Kidney (tissue), 22 donors: ENCODE measurements at places on chromosomes 2 and 18. TPM values are rescaled to one million over a fixed set of nuclear protein-coding genes. Genes with fewer than 3 reads are reported as not detected.

Gene KIF1A
- polyA plus RNA-seq, result 0.58 TPM

Gene ACMSD
- polyA plus RNA-seq, result 152 TPM

Gene DSG2
- polyA plus RNA-seq, result 20.5 TPM

Gene VIT
- 0.15 TPM for polyA plus RNA-seq

Gene OXER1
- 5.4 TPM for polyA plus RNA-seq

Gene LRRC30
- polyA plus RNA-seq, result not detected

DNA sequence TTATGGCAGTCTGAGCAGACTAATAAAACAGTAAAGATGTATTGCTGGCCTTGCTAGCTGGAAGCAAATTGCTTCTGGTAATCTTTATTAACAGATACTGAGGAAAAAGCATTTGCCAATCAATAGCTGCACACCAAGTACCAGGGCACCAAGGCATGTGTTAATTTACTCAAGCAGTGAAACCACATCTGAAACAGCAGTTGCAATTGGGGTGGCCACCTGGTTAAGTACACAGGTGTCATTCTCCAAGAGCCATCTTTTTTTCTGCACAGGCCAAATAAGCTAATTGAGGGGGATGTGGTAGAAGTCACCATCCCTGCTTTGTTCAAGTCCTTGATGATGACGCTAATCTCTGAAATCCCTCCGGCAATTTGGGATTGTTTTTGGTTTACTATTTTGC is 8.6 kb upstream of the SEH1L start:
- no peak for DNase-seq

- DNase-seq, result no peak
These were observed 93.1 kb downstream of the TNFRSF11A start for GRCh38 chr18:62418258-62418657.

DNA sequence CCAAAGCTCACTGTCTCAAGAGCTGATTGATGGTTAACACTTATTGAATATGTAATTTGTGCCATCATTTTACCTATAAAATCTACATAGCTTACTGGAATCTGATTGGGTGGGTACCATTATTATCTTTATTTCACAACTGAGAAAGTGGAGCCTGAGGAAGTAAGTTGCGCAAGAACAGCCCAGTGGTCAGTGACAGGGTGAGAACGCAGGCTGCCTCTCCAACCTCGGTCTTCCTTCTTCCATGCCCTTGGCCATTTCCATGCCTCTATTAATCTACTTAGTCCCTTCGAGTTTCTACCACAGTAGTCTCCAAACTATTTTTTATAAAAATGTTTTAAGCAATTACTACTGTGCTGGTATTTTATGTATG is 390.9 kb upstream of the VWC2L start:
- no peak for DNase-seq

DNA sequence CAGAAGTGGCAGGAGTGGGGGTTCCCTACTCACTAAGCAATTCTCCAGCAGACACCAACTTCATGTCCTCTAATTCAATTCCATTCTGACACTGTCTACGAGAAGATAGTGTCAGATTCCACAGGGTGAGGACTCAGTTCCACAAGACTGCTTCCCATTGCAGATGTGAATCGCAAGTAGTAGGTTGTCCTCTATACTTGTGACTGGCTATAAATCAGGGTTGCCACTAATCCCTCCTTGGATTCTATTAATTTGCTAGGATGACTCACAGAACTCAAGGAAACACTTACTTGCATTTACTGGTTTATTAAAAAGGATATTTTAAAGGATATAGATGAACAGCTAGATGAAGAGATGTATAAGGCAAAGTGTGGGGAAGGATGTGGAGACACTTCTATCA is 184.1 kb upstream of the ACVR2A start:
- peak; percentile 12 for DNase-seq

DNA sequence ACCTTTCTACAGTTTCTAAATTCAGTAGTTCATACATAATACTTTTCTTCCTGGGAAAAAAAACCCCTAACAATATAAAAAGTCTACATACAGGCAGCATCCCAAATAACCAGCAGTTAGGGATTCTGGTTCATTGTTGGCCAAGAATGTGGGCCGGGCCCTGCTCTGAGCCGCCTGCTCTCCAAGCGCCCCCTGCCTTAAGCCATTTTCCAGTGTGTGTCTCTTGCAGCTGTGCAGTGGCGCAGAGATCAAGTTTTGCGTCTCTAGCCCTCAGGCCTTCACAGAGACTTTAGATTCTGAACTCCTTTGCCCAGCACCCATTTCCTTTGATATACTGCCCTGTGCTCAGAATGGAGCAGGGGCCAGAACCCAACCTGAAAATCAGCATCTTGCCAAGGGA is 32.9 kb downstream of the RMC1 start:
- no peak for DNase-seq

GRCh38 chr2:43266711-43267111 is 40.3 kb upstream of the ZFP36L2 start:
- no peak for DNase-seq

- DNase-seq, result peak; percentile 82
These were observed 135.9 kb downstream of the ABCA12 start for GRCh38 chr2:215002500-215002899.

DNA sequence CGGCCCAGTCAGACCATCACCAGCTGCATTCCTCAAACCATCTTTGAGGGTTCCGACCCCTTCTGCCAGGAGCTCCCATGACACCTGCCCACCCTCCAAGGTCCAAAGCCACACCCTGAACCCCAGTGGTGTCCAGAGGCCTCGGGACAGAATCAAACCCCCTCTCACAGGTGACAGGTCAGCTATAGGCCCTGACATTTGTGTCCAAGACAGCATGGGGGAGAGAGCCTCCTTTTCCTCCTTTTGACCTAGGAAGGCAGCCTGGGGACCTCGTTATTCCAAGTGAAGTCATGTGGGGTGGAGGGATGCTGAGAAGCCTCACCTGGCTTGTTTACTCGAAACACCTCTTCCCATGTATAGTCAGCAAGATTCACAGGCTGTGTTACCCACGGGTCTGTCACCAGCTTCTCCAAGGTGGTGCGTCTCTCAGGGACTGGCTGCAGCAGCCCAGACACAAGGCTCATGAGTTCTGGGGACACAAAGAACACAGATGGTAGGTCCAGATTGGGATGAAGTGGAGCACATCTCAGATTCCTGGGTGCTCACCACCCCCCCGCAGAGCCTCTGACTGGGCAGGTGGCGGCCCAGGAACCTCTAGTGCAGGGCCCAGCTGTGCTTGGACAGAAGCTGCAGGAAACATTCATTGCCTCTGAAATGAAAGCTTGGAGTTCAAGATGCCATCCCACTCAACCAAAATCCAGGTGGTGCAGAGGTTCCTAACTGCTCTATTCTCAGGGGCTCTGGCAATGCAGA is 5.1 kb upstream of the MTERF4 start:
- no peak for DNase-seq

DNA sequence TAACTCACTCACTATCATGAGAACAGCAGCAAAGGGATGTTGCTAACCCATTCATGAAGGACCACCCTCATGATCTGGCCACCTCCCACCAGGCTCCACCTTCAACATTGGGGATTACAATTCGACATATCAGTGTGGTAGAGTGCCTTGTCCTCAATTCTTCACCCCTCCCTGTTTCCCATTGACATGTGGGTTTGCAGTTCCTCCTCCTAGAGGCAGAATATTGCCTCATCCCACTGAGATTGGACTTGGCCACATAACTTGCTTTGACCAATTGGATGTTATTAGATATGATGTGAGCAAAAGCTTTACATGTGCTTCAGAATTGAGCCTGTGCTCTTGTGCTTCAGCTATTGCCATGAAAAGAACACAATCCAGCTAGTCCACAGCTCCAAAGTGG is 217.0 kb upstream of the CXCR4 start:
- DNase-seq, result no peak

DNA sequence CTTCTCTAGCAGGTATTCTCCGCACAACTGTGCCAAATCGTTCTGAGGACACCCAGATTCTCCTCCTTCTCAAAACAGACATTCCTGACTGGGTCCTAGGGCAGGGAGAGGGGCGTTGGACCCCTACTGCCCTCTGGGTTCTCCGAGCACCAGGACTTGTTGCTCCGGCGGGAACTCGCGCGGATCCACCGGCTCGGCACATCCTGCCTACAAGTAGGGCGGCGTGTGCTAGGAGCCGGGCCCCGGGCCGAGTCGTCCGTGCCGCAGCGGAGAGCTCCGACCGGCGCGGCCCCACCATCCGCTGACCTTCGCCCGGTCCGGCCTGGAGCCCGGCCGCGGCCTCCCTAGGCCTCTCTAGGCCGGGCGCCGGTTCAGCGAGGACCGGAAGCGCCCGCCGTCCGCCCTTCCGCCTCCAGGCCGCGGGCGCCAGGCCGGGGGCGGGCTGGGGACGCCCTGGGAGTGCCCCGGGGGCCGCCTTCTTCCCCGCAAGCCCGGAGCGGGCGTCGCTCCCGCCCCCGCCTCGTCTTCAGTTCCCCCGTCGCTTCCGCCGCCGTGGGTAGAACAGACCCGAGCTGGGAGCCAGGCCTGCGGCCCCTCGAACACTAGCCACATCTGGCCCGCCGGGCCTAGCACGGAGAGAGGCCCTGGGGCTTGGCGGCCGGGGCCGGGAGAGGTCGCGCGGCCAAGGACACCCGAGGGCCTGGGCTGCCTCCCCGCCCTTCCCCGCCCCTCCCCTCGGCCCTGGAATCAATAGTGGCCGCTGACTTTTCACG is 7.6 kb upstream of the ONECUT2 start:
- peak; percentile 21 for DNase-seq

- DNase-seq, result no peak
These were observed 326.1 kb downstream of the PARD3B start for GRCh38 chr2:204871231-204871953.

- peak; percentile 24 for DNase-seq
These were observed 23.2 kb downstream of the SLC40A1 start for GRCh38 chr2:189557373-189557772.

DNA sequence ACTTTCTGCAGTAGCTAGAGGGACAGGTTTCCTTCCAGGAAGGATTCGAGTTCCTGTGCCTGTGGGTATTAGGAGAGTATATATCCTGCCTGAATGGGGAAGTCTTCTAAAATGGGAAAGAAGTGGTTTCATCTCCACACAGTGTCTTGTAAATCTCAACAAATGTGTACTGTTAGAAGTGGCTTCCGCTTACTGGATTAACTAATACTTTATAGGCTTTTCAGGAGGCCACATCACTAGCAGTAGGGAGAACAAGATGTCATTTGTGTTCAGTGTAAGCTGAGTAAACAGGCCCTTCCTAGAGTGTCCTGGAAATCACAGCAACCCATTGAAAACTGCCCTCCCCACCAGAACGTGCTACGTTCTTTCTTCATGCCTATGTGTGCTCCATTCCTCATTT is 12.5 kb upstream of the POLR1B start:
- DNase-seq, result no peak

GRCh38 chr18:64100116-64100922 is 48.6 kb downstream of the LINC00305 start:
- peak; percentile 74 for DNase-seq

GRCh38 chr18:74623047-74623816 is 25.6 kb downstream of the ZNF407 start:
- peak; percentile 25 for DNase-seq

DNA sequence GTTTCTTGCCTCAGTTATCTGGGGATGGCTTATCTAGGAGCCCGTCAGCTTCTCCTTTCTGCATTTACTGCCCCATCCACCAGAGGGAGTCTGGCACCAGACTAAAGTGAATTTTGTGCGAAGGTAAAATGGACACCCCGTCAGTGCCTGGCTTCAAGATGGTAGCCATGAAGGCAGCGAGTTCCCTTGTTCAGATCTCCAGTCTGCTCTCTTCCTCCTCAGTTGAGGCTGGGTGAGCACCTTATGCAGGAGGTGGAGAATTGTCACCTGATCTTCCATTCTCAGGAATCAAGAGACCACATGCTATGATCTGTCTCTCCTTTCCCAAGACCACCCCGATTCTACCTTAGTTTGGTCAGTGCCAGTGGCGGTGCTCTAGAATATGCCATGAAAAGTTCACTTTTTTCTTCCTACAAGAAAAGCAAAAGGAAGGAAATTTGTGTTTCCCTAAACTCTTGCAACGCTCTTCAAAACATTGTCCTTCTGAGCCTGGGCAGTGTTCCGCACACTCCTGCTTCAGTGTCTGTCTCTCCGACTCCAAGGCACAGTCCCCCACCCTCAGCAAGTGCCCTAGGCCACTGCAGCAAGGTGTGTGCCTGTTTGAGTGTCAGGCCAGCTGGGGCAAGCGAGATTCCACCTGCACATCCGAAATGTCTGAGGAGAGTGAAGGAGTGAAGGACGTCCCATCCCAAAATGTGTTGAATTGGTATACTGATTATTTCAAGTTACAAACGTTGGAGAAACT is 168.6 kb downstream of the SS18 start:
- no peak for DNase-seq

DNA sequence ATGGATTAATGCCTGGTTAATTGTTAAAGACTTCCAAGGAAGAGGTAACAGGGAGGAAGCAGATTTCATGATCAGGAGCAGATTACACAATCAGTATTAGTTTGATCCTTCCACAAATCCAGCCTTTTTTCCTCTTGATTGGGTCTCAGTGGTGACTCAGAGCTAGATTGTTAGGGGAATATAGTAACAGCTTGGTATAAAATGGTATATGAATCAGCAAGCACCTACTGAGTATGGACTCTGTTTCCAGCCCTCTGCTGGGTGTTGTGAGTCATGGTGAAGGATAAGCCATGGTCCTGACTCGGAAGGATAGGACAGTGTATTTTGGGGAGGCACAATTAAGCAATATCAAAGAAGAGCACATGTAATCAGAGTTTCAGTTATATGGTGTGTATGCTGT is 272.4 kb upstream of the DPP10 start:
- no peak for DNase-seq

DNA sequence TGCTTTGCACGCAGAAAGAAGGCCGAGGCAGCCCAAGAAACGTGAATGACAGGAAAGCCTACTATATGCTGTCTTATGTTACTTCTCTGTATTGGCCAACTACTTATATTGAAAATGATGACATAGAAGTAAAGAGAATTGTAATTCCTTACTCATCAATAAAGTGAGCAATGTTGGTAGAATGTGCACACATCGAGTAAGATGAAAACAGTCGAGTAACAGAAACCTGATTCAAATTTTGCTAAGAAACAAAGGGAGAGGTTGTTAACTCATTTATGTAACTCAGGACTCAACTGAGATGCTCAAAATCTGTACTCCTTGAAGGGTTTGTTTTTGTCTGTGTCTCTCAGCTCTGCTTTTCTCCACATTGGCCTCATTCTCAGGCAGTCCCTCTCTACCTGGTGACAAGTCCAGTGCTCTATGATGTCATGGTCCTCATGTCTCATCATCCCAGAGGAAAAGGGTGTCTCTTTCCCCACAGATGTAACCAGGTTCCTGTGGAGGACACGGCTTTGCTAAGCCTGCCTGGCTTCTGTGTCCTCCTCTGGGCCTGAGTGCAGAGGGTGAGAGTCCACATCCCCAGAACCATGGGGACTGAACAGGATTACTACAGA is 30.3 kb upstream of the CCDC93 start:
- no peak for DNase-seq

- no peak for DNase-seq
These were observed 5.7 kb downstream of the ANTXR1 start for GRCh38 chr2:69018678-69019095.

GRCh38 chr2:6896930-6897759 is 19.6 kb downstream of the RSAD2 start:
- DNase-seq, result no peak

- DNase-seq, result no peak
These were observed 17.5 kb downstream of the MOGAT1 start for GRCh38 chr2:222688917-222689316.
